Stimulated activated CD4-positive, alpha-beta T cell treated with anti-CD3 and anti-CD28 coated beads, TNF-alpha, amount 100 ng/mL, for 4 hours (primary cell): ENCODE measurements at places on chromosomes 1 and 21.
A peak's percentile ranks its signal among the peaks of the same experiment; 100 is the strongest.

DNA sequence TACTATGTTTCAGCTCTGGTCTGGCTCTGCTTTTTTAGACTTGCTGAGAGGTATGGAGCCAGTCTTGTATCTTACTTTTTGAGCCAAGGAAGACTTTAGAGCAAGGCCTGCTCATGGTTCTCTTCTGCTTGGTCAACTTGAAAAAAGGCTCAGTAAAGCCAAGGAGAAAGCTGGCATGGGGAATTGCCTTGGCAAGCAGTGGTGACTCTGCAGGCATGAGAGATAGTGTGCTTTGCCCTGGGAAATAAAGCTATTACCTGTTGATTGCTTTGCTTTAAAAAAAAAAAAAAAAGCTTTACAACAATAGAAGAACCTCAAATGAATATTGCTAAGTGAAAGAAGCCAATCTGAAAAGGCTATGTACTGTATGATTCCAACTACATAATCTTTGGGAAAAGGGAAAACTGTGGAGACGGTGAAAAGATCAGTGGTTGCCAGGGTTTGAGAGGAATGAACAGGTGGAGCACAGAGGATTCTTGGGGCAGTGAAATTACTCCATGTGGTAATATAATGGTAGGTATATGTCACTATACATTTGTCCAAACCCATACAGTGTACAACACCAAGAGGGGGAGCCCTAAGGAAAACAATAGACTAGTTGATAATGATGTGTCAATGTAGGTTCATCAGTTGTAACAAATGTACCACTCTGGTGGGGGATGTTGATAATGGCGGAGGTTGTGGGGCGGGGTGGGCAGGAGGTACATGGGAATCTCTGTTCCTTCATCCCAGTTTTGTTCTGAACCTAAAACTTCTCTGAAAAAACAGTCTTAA, 87.6 kb downstream of the HMCN1 start:
- no peak for DNase-seq

DNA sequence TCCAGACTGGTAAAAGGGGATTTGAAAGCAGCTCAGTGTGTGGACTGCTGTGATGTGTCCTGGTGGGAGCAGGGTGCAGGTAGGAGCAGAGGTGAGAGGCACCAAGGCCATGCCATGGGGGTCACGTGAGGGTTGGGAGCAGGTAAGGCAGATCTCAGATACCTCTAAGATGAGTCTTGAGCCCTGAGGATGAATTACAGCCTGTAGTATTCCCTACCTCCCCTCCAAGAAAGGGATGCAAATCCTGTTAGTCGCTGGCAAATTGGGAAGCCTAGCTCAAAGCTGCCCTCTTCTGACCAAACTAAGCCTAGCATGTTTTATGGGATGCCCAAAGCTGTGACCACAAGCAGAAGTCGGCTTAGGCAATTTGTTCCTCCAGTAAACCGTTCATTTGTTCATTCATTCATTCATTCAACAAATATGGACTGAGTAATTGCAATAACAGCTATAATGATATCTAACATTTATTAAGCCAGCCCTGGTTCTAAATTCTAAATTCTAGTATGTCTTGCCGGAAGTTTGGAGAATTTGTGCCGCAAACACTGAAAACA, 3.9 kb upstream of the NUAK2 start:
- DNase-seq = no peak

- DNase-seq = no peak
Observed at GRCh38 chr1:15799004-15799867, 8.2 kb downstream of the UQCRHL start.

DNA sequence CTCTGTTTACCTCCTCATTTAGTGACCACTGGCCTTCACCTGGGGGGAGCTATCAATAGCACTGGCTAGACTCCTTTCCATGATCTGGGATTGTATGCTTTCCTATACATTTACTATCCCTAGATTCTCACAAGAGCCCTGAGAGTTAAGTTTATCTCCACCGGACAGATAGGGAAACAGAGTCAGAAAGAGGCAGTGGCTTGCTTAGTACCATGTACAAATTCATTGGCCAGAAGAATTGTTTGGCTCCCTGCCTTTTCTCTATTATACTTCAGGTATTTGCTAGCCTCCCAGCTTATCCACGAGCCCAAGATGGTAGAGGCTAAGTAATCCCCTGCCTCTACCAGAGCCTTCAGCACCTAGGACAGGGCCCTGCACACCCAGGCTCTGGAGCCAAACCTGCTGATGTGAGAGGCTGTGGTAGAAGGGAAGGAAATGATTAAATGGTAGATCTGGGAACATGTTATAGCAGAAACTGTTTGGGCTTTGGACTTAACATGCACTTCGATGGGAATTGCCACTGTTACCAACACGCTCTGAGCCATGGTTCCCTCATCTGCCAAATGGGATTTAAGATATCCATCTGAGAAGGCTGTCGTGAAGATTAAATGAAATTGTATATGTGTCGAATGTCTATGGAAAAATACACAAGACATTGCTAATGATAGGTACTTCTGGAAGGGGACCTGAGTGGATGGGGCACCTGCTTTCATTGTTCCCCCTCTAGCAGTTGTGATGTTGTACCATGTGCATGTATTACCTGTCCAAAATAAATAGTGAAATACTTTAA, 3.1 kb upstream of the BLACAT1 start:
- no peak for DNase-seq

- no peak for DNase-seq
Observed at GRCh38 chr1:81174052-81174451, 626.7 kb upstream of the ADGRL2 start.

- DNase-seq = no peak
Observed at GRCh38 chr1:209705033-209705598, 470 bp downstream of the HSD11B1 start.

DNA sequence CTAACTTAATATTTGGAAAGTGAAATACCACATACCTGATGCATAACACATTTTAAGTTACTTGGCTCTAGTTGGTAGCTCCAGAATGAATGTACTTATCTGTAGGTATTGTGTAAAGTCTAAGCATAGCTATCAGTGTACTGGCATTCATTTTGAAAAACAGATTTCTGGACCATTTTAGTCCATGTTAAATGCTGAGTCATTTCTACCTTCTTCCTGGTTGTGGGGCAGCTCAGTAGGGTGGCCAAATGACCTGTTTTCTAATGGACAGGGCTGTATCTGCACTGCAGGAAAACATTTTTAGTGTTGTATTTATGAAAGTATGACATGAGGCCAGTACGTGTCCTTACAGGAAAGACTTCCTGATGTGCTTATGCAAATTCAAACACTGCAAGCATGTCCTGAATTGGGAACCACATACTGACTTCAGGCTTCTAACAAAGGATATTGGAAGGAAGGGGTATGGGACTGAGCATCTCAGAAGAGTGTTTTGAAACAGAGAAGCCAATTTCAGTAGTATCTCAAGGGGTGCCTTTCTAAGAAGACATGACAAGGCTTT, 300.3 kb upstream of the B3GALT2 start:
- no peak for DNase-seq

DNA sequence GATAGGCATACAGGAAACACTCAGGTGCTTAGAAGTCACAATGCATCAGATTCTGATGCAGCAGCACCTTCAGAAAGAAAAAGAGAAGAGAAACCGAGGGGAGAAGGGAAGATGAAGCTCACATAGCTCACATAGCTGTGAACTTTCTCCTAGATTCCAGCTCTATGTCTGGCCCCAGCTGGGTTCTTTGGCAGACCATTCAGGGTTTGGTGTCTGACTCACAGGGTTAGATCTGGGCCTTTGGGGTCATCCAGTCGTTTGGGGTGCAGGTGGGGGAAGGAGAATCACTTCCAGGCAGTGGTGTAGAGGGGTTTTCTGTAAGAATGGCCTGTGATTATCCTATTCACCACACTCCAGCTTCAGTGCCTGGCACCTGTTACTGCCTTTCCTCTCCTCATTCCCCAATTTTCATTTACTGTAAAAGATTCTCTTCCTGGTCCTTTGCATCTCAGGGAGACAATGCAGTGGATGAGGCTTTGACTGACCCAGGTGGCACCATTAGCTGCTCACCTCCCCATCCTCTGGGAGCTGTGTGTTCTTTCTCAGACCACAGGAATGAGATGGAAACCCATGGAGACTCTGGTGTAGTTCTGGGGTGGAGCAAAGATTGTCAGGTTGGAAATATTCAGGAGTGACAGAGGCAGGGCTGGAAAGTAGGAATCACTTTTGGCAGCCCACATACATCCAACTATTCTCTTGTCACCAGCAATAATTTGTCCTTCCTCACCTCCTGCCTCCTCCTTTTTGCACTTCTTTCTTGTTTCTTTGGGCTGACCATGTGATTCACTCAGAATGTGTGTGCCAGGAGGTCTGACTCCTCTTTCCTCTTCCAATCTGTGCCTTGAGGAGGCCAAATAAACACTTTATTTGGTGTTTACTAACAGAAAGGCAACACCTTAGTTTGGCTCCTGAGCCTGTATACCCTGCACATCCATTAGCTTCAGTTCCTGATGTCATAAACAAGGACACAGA, 103.3 kb downstream of the PAPPA2 start:
- DNase-seq = no peak

- DNase-seq = no peak
Observed at GRCh38 chr1:40130892-40131291, 30.3 kb upstream of the RLF start.

DNA sequence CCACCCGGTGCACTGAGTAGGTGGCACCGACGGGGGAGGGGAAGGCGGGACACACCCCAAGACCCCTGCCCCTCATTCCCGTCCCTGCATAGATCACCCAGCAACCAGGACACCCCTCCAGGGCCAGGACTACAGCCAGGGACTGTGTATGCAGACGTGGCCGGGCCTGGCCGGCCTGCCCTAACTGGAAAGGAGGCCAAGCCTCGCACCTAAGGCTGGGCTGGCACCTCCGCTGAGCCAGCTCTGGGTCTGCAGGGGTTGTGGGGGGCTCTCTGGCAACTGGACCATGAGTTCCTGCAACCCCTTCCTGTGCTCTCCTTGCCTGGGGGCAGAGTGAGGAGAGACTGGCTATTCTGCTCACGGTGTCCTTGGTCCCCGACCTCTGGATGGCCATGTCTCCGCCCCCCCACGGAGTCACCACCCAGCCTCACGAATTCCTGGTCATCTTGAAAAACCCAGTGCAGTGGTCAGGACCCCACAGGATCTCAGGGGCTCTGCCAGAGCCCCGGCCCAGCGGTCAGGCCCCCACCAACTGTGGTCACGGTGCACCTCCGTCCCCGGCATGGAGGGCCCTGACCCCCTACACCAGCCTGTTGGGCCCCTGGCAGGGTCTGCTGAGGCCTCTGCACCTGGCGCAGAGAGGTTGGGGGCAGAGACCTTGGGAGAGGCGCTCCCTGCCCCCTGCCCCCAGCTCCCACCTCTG, 1.1 kb upstream of the FNDC10 start:
- DNase-seq = no peak

- peak; percentile 36 for DNase-seq
Observed at GRCh38 chr1:179229214-179230140, at the start of gene ABL2. TSS of gene ABL2 (minus strand) at chr1:179229677. CDS start at chr1:179229397, 280 bp downstream.

DNA sequence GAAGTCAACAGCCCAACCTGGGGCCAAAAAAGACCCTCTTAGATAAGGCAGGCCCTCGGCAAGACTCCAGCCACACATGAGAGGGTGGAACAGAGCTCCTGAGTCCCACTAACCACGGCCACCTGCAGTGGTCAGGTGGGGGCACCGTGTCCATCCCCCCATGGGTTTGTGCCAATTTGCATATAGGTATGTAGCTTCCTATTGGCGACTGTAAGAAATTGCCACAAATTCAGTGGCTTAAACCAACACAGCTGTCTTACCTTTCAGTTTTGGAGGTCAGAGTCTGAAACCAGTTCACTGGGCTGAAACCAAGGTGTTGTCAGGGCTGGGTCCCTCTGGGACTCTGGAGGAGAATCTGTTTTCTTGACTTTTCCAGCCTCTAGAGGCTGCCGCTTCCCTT, 59.3 kb downstream of the COL18A1 start:
- DNase-seq = no peak

DNA sequence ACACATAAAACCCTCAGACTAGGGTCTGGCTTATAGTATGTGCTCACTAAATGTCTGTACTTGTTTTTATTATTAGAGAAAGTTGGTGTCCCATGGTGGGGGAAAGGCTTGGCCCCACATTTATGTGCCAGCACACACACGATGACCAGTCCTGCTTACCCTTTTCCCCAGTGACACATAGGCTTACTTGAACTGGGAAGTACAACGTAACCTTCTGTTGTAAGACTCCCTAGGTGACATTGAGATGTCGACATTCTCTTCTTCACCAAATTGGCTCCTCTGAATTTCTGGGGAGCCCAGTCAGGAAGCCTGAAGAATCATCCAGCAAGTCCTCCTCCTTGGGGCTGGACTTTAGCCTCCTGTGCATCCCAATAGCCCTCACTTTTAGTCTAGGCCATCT, 1.7 kb upstream of the MECR start:
- no peak for DNase-seq

DNA sequence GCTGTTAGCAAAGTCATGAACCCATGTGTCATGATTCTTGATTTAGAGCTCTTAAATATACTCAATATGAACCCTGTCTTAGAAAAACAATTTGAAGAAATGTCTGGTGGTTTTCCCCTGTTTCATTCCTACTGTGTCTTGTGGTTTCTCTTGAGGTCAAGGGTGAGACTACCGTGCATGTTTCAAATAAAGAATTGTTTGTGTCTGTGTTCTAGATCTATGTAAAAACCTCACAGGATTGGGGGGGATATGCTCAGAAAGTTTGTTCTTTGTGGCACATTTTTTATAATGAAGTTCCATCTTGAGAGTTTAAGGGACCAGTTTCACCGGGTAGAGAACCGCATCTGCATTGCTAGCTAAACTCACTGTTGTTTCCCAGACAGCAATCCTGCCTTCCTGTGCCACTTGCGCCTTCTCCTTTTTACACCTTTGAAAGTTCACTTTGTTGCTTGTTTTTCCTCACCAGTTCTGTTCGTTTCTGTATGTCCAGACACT, 30.9 kb upstream of the CACYBP start:
- no peak for DNase-seq

GRCh38 chr1:18529714-18530113, 49.0 kb downstream of the KLHDC7A start:
- no peak for DNase-seq
